ENCODE measurements at places on chromosomes 13 and 19. TPM values are rescaled to one million over a fixed set of nuclear protein-coding genes. Genes with fewer than 3 reads are reported as not detected.
A peak's percentile ranks its signal among the peaks of the same experiment; 100 is the strongest.

DNA sequence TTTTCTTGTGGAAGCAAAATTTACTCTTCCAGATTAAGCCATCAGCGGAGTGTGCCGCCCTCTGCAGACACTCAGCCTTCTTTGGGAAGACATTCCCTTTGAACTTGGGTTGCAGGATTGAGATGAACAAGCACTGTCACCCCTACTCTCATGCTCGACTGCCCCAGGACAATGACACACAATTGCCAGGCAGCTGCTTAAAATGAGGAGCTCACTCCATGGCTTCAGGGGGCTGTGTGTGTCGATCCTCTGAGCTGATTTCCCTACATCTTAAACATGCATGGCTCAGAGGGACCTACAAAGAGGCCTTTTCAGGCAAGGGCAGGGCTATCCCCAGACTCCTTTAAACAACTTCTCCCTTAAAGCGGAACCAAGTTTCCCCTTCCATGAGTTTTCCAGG is 107.5 kb upstream of the MBNL2 start:
- no peak overlapping the region for H3K4me3 ChIP-seq
- no peak for DNase-seq
- peak overlapping the region; percentile 74 for H3K27ac ChIP-seq

MATK gene
- 0.47 TPM for total RNA-seq

- H3K27ac ChIP-seq: no peak overlapping the region
- H3K27me3 ChIP-seq: no peaks in the 10 kb centered on the region
- peaks cover 19% of the 10 kb centered on the region for H3K4me1 ChIP-seq
- peaks cover 68% of the 10 kb centered on the region for H3K36me3 ChIP-seq
- H3K4me3 ChIP-seq: no peak overlapping the region
These were observed 13.3 kb downstream of the KCTD15 start for GRCh38 chr19:33809960-33810359.

GRCh38 chr13:35514801-35515502 is 38.5 kb upstream of the MAB21L1 start:
- H3K27me3 ChIP-seq: no peaks in the 10 kb centered on the region
- no peaks in the 10 kb centered on the region for H3K36me3 ChIP-seq
- H3K4me1 ChIP-seq: no peaks in the 10 kb centered on the region

ZNF234 gene
- 12.8 TPM for total RNA-seq

DNA sequence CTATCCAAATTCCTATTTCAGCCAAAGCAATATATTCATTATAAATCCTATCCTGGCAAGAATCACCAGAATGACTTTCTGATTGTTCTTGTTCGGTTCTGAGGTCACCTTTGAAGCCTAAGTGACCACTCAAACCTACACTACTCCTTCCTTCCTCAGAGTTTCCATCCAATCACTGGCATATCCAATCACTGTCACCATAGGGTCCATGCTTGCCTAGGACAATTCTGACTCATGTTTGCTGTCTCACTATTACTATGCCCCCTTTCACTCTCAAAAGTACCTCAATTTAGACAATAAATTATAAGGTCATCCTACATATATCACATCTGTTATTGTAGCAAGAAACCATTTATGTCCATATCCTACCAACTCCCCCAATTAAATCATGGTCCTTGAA is 58.9 kb downstream of the UBL3 start:
- no peaks in the 10 kb centered on the region for H3K27me3 ChIP-seq
- no peaks in the 10 kb centered on the region for H3K4me1 ChIP-seq
- no peaks in the 10 kb centered on the region for H3K36me3 ChIP-seq
- no peak for DNase-seq

TEX29 gene
- not detected for total RNA-seq

DNA sequence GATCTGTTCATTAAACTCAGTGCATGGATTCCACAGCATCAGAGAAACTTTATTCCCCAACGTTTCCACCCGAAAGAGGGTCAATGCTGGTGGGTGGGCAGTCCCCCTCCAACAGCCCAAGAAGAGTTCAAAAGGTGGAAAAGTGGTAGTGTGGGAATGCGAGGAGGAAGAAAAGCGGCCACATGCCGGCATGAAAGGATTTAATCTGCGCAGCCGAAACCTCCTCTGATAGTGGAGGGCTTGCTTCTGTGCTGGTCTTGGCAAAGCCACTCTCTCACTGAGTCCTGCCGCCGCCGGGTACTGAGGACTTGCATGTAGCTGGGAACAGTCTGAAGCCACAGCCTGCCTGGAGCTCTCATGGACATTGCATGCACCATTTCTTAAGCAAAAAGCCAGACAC is 136.2 kb upstream of the ZNF536 start:
- no peaks in the 10 kb centered on the region for H3K4me1 ChIP-seq
- H3K27me3 ChIP-seq: no peaks in the 10 kb centered on the region
- no peak overlapping the region for H3K4me3 ChIP-seq
- H3K27ac ChIP-seq: no peak overlapping the region
- H3K36me3 ChIP-seq: no peaks in the 10 kb centered on the region
- no peak for DNase-seq

DNA sequence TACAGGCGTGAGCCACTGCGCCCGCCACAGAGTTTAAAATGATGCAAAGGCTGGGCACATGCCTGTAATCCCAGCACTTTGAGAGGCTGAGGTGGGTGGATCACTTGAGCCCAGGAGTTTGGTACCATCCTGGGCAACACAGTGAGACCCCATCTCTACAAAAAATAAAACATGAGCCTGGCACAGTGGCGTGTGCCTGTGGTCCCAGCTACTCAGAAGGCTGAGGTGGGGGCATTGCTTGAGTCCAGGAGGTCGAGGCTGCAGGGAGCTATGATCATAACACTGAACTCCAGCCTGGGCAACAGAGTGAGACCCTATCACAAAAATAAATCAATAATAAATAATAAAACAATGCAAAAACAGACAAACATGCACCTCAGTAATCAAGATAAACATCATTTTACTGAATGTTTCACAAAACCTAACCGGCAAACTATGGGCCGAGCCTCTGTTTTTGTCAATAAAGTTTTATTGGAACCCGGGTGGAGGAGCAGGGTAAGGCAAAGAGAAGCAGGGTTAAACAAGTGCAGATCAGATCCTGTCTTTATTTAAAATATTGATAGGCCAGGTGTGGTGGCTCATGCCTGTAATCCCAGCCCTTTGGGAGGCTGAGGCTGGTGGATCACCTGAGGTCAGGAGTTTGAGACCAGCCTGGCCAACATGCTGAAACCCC is 2.0 kb upstream of the PEAK3 start:
- no peak overlapping the region for H3K27ac ChIP-seq
- DNase-seq: no peak
- H3K4me3 ChIP-seq: no peak overlapping the region
- peaks cover 9% of the 10 kb centered on the region for H3K27me3 ChIP-seq
- H3K36me3 ChIP-seq: no peaks in the 10 kb centered on the region

DNA sequence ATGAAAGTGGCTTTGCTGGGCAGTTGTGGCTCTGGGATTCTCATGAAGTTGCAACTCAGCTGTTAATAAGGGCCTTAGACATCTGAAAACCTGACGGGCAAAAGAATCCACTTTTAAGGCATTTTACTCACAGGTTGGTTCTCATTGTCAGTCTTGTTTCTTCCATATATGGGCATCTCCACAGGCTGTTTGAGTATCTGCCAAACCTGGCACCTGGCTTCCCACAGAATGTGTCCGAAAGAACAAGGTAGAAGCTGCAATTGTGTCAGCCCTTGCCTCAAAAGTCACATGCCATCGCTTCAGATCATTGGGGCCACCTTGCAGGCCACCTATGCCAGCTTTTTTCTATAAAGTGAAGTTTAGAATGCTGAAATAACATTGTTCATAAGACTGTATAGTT is 102.4 kb downstream of the KCTD12 start:
- H3K36me3 ChIP-seq: no peaks in the 10 kb centered on the region
- H3K27ac ChIP-seq: no peak overlapping the region
- no peak for DNase-seq
- H3K4me3 ChIP-seq: no peak overlapping the region

DNA sequence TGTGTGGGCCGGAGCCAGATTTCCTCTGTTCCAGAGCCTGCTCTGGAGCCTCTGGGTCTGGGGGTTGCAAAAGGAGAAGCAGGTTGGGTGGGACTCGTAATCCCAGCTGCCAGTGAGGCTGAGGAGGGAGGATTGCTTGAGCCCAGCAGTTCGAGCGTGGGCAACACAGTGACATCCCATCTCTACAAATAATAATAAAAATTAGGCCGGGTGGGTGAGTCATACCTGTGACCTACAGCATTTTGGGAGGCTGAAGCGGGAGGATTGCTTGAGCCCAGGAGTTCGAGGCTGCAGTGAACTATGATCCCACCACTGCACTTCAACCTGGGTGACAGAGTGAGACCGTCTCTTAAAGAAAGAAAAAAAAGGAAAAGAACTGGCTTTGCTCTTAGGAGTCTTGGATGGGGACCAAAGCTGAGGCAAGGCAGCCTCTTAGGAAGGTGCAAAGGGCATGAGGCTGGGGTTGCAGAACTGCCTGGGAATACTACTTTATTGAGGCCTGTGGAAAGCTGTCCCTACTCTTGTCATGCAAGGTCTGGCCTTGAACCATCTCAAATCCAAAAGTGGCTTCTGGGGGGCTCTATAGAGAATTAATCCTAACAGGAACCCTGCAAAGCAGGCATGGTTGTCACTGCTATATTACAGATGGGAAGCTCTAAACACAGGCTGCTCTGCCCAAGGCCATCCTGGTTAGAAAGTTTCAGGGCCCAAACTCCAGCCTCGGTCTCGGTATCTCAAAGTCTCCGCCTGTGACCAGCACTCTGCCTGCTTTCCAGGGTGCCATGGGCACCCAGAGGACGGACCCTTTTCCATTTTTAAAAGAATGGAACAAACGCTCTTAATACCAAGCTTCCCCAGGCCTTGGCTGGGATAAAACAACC is 880 bp upstream of the C19orf12 start:
- no peak for DNase-seq
- H3K36me3 ChIP-seq: no peaks in the 10 kb centered on the region
- peak overlapping the region; percentile 93 for H3K4me3 ChIP-seq
- no peaks in the 10 kb centered on the region for H3K27me3 ChIP-seq

DNA sequence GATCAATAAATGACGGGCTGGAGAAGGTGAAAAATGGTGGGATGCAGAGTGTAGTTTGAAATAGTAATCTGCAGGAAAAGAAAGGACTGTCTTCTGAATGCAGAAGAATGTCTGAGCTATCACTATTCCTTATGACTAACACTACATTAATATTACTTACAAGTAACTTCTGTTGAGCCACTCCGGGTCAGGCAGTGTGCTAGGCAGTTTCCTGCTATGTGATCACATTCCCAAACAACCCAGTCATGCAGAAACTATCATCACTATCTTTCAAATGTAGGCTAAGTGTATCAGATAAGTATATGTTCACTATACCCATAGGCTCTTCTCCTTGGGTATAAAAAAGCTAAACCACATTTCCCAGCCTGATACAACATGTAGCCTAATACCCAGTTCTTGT is 6.6 kb downstream of the ZNF599 start:
- H3K36me3 ChIP-seq: peaks cover 79% of the 10 kb centered on the region
- H3K27ac ChIP-seq: no peak overlapping the region
- no peaks in the 10 kb centered on the region for H3K4me1 ChIP-seq
- no peak for DNase-seq

GRCh38 chr19:12937093-12937926 is 1.1 kb upstream of the CALR start:
- peak; percentile 50 for DNase-seq
- peaks cover 12% of the 10 kb centered on the region for H3K4me1 ChIP-seq
- H3K27ac ChIP-seq: peak overlapping the region; percentile 94
- H3K36me3 ChIP-seq: peaks cover 26% of the 10 kb centered on the region
- peak overlapping the region; percentile 95 for H3K4me3 ChIP-seq

GPR12 gene
- 0.14 TPM for total RNA-seq
